ENCODE measurements at places on chromosomes 12 and 14. TPM values are rescaled to one million over a fixed set of nuclear protein-coding genes. Genes with fewer than 3 reads are reported as not detected.

DNA sequence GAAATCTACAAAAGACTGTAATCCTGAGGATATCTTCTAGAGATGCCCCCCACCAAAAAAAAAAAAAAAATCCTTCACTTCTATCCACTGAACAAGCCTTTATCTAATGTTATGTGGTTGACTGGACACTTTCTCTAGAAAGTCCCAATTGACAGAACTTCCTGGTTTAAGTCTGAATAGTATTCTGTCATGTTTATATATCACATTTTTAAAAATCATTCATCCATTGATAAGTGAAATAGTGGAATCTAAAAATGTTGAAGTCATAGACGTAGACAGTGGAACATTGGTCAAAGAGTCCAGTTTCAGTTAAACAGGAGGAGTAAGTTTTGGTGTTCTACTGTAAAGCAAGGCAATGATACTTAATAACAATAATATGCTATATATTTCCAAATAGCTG is 297.0 kb downstream of the SSPN start:
- H3K4me1 ChIP-seq = no peaks in the 10 kb centered on the region
- H3K27me3 ChIP-seq = no peaks in the 10 kb centered on the region
- DNase-seq = no peak
- H3K4me3 ChIP-seq = no peak overlapping the region
- peaks cover 21% of the 10 kb centered on the region for H3K36me3 ChIP-seq

GRCh38 chr14:90362558-90362896 is 30.8 kb upstream of the NRDE2 start:
- no peaks in the 10 kb centered on the region for H3K36me3 ChIP-seq
- no peak for DNase-seq
- no peaks in the 10 kb centered on the region for H3K4me1 ChIP-seq
- H3K4me3 ChIP-seq = no peak overlapping the region

GRCh38 chr12:124322271-124322998 is 27.5 kb downstream of the RFLNA start:
- no peaks in the 10 kb centered on the region for H3K4me1 ChIP-seq
- H3K27ac ChIP-seq = no peak overlapping the region
- H3K4me3 ChIP-seq = no peak overlapping the region
- no peaks in the 10 kb centered on the region for H3K27me3 ChIP-seq

- H3K27ac ChIP-seq = peak overlapping the region; percentile 90
- H3K4me3 ChIP-seq = peak overlapping the region; percentile 96
- H3K4me1 ChIP-seq = peaks cover 22% of the 10 kb centered on the region
Measured at GRCh38 chr12:27523305-27523641, 733 bp upstream of the PPFIBP1 start.

DNA sequence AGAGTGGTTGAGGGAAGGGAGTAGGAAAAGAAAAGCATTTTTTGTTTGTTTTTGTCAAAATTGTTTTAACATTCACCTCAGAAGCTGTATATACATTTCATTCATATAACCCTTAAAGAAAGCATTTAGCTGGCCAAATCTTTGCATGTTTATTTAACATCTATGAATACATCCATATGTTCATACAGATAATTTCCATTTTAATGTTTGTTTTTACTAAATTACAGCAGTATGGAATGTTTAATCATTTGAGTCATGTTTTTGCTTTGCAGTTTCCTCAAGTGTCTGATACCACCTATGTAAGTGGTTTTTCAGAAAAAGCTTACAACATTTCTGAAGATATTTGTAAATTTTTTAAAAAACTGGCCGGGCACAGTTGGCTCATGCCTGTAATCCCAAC is 84.3 kb upstream of the ATF1 start:
- peaks cover 6% of the 10 kb centered on the region for H3K36me3 ChIP-seq
- no peaks in the 10 kb centered on the region for H3K4me1 ChIP-seq
- no peaks in the 10 kb centered on the region for H3K27me3 ChIP-seq
- no peak overlapping the region for H3K27ac ChIP-seq

- peaks cover 37% of the 10 kb centered on the region for H3K36me3 ChIP-seq
- no peaks in the 10 kb centered on the region for H3K27me3 ChIP-seq
- peak overlapping the region; percentile 99 for H3K4me3 ChIP-seq
- peaks cover 36% of the 10 kb centered on the region for H3K4me1 ChIP-seq
- H3K27ac ChIP-seq = peak overlapping the region; percentile 99
Measured at GRCh38 chr12:10612984-10613348, 443 bp downstream of the MAGOHB start.

DNA sequence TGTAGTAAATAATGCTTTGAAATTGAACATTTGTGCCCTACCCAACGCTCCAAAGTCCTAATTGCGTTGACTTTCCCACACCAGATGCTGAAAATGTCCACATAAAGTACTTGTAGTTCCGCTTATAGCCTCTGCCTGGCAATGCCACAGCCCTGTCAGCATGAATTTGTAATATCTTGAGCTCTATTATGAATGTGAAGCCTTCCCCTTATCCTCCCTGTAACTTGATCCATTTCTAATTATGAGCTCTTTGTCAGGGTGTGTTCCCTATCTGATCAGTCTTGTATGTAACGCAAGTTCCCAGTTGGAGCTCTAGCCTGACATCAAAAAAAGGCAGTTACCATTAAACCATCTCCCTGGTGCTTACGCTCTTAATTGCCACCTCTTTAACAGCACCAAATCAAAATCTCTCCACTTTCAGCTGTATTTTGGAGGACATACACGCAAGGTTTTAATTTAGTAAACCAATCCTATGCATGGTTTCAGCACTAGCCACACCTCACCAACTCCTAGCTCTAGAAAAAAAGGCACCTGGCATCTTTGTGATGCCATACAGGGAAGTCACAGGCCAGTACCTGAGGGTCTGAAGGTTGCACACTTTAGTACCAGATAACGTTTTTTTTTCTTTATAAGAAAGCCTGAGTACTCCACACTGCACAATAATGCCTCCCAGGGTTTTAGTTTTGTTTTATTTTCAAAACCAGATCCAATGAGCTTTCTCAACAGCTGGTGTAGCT is 69.3 kb downstream of the EEA1 start:
- H3K4me3 ChIP-seq = no peak overlapping the region
- H3K27me3 ChIP-seq = no peaks in the 10 kb centered on the region
- no peak overlapping the region for H3K27ac ChIP-seq
- H3K36me3 ChIP-seq = peaks cover 18% of the 10 kb centered on the region

DNA sequence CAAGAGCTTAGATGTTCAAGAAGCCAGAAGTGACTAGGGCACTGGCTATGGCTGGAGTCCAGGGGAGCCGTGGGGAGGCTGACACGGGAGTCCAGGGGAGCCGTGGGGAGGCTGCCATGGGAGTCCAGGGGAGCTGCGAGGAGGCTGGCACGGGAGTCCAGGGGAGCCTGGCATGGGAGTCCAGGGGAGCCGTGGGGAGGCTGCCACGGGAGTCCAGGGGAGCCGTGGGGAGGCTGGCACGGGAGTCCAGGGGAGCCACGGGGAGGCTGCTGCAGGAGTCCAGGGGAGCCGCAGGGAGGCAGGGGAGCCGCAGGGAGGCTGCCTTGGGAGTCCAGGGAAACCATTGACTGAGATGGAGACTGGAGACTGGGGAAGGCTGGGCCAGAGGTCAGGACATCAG is 54.9 kb downstream of the TECPR2 start:
- no peak overlapping the region for H3K4me3 ChIP-seq
- H3K36me3 ChIP-seq = no peaks in the 10 kb centered on the region
- H3K4me1 ChIP-seq = no peaks in the 10 kb centered on the region
- H3K27me3 ChIP-seq = no peaks in the 10 kb centered on the region

GRCh38 chr12:43267818-43268217 is 284.2 kb downstream of the ADAMTS20 start:
- H3K4me1 ChIP-seq = no peaks in the 10 kb centered on the region
- no peaks in the 10 kb centered on the region for H3K27me3 ChIP-seq
- DNase-seq = no peak
- no peaks in the 10 kb centered on the region for H3K36me3 ChIP-seq
- H3K4me3 ChIP-seq = no peak overlapping the region
- H3K27ac ChIP-seq = no peak overlapping the region

- peaks cover 11% of the 10 kb centered on the region for H3K36me3 ChIP-seq
- H3K27me3 ChIP-seq = no peaks in the 10 kb centered on the region
- peak overlapping the region; percentile 78 for H3K27ac ChIP-seq
- DNase-seq = no peak
Measured at GRCh38 chr12:50188241-50188781, 21.1 kb upstream of the CERS5 start.

- H3K4me1 ChIP-seq = no peaks in the 10 kb centered on the region
- no peak overlapping the region for H3K4me3 ChIP-seq
- H3K27me3 ChIP-seq = no peaks in the 10 kb centered on the region
Measured at GRCh38 chr12:72509891-72510290, 237.7 kb downstream of the TRHDE start.

GRCh38 chr12:52831251-52831650 is 2.9 kb downstream of the KRT79 start:
- H3K4me1 ChIP-seq = peaks cover 26% of the 10 kb centered on the region
- H3K27me3 ChIP-seq = no peaks in the 10 kb centered on the region
- H3K27ac ChIP-seq = no peak overlapping the region
- no peaks in the 10 kb centered on the region for H3K36me3 ChIP-seq

- H3K27ac ChIP-seq = peak overlapping the region; percentile 70
- H3K4me3 ChIP-seq = no peak overlapping the region
- peaks cover 50% of the 10 kb centered on the region for H3K4me1 ChIP-seq
Measured at GRCh38 chr14:89196545-89196944, 220.5 kb downstream of the FOXN3 start.

GRCh38 chr12:64625243-64626077 is 15.2 kb downstream of the RASSF3 start:
- peaks cover 29% of the 10 kb centered on the region for H3K4me1 ChIP-seq

GRCh38 chr12:25052196-25052913 is 103.5 kb upstream of the BCAT1 start:
- peak; percentile 69 for DNase-seq
- peaks cover 54% of the 10 kb centered on the region for H3K4me1 ChIP-seq
- peak overlapping the region; percentile 92 for H3K4me3 ChIP-seq
- no peaks in the 10 kb centered on the region for H3K27me3 ChIP-seq
- no peaks in the 10 kb centered on the region for H3K36me3 ChIP-seq

DNA sequence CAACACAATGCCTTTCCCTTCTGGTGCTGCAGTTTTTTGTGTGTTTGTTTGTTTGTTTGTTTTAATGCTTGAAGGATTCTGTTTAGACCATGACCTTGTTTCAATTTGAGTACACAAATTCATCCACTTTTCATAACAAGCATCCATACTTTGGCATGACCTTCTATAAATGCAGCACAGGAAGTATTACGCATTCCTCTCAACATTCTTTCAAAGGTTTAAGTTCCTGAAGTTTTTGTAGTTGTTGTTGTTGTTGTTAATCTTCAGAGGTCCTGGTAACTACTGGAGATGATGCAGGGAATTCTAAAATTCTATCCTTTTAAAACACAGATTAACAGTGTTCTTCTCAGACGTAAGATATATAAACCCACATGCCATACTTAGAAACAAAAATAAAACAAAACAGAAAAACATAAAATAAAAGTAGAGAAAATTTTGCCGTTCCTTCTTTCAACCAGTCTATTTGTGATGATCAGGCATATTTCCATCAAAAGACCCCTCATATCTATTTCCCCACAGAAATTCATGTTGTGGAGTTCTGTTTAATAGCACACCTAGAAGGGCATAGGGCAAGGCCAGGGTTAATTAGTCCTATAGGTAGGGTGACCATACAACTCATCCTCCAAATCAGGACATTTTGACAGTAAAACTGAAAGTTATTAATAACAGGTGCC is 529.9 kb downstream of the NOVA1 start:
- no peak overlapping the region for H3K27ac ChIP-seq
- H3K4me3 ChIP-seq = no peak overlapping the region
- H3K4me1 ChIP-seq = no peaks in the 10 kb centered on the region
- no peak for DNase-seq
- H3K36me3 ChIP-seq = no peaks in the 10 kb centered on the region
- no peaks in the 10 kb centered on the region for H3K27me3 ChIP-seq

DNA sequence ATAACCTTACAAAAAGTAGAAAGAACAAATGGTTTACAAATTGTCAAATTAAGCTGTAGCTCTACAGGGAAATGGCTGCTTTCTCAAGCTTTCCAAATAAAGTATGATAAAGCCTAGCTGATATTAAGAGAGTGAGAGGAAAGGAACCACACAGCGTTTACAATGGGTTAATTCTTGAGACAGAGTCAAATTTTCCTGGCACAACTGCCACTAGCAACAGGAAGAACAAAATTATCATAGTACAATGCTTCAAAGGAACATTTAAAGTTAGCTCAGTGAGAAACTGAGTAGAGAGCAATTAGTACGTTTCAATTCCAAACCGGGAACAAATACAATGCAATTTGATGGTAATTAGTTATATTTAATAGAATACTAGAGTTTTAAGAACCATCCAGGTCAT is 116.0 kb downstream of the PPP1R12A start:
- DNase-seq = no peak
- H3K27me3 ChIP-seq = no peaks in the 10 kb centered on the region
- H3K27ac ChIP-seq = no peak overlapping the region
- H3K4me1 ChIP-seq = peaks cover 8% of the 10 kb centered on the region
- no peak overlapping the region for H3K4me3 ChIP-seq

GRCh38 chr14:67411820-67412421 is at the start of gene PLEK2:
Gene PLEK2 (minus strand): TSS chr14:67412165. CDS start chr14:67412059, 106 bp downstream.
- H3K36me3 ChIP-seq = no peaks in the 10 kb centered on the region
- no peaks in the 10 kb centered on the region for H3K4me1 ChIP-seq
- no peak within 1 kb of the TSS for H3K27ac ChIP-seq

DNA sequence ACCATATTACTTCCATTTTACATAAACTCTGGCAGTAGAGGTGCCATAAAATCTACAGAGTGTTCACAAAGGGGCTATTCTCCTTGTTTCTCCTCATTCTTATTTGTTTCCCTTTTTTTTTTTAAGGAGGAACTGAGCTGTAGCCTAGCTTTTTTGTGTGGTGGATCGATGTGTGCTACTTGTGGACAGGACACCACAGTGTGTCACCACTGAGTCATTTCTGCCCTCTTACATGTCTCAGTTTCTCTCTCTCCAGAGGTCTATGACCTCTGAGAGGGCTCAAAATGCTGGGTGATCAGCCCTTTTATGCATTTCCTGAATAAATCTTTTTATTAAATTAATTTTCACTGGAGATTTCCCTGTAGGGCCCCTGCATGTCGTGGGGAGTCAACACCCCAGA is 370.2 kb downstream of the ADGRD1 start:
- DNase-seq = no peak
- peaks cover 9% of the 10 kb centered on the region for H3K27me3 ChIP-seq
- H3K4me3 ChIP-seq = no peak overlapping the region
- no peak overlapping the region for H3K27ac ChIP-seq
- no peaks in the 10 kb centered on the region for H3K36me3 ChIP-seq

DNA sequence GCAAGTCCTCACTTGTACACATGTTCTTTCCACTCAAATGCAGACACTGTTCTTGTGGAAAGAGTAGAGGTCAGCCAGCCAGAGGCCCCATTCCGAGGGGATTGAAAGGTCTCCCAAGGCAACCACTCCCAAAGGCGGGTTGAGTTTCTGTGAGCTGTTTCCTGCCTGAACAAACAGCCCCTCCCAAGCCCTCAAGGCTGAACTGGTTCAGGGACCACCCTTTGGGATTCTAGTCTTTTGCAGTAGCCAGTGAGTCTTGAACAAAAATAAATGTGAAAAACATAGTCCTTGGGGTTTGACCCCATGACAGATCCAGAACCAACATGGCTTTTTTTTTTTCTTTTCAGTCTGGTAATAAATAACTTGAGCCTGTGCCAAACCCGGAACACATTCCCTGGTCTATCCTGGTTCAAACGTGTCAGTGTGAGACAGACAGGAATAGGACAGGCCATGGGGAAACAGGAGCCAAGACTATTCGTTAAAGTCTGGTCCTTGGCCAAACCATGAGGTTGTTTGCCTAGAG is 17.6 kb upstream of the STK38L start:
- no peak overlapping the region for H3K4me3 ChIP-seq
- no peak overlapping the region for H3K27ac ChIP-seq
- no peak for DNase-seq
- no peaks in the 10 kb centered on the region for H3K36me3 ChIP-seq
- no peaks in the 10 kb centered on the region for H3K4me1 ChIP-seq

GAS2L3 gene
- total RNA-seq = 2.7 TPM

TC2N gene
- total RNA-seq = 6.9 TPM

TSHR gene
- total RNA-seq = not detected

DLK1 gene
- total RNA-seq = not detected

ACACB gene
- 11.1 TPM for total RNA-seq

RPS6KL1 gene
- 12.8 TPM for total RNA-seq

CCND2 gene
- 942 TPM for total RNA-seq

All from natural killer cell treated with Interleukin-12 subunit alpha and Interleukin-12 subunit beta and Interleukin-15 and Interleukin-18, amount 100 ng/mL, for 72 hours (primary cell).